ENCODE measurements at places on chromosomes 12 and 14. TPM values are rescaled to one million over a fixed set of nuclear protein-coding genes. Genes with fewer than 3 reads are reported as not detected.

Gene VSIG10
- 65.0 TPM for total RNA-seq

Gene SYCP3
- total RNA-seq, result not detected

Gene LRP1-AS
- 0.46 TPM for total RNA-seq

Gene EEA1
- total RNA-seq, result 14.1 TPM

Gene KRT79
- not detected for total RNA-seq

Gene PA2G4
- total RNA-seq, result 84.3 TPM

Gene IAPP
- not detected for total RNA-seq

Gene NDRG2
- total RNA-seq, result 45.9 TPM

Gene DHRS2
- total RNA-seq, result not detected

Gene RASSF9
- 2.2 TPM for total RNA-seq

Gene OR6C2
- total RNA-seq, result not detected

Gene LGR5
- 1.1 TPM for total RNA-seq

Gene C12orf76
- total RNA-seq, result 21.9 TPM

Gene PLA2G1B
- total RNA-seq, result not detected

Gene TNFAIP2
- total RNA-seq, result 163 TPM

Gene KERA
- not detected for total RNA-seq

Gene FOXG1
- total RNA-seq, result 1.8 TPM

Gene DCAF11
- total RNA-seq, result 38.2 TPM

Gene NR1H4
- total RNA-seq, result not detected

Gene TEX52
- not detected for total RNA-seq

Gene KRT2
- total RNA-seq, result not detected

Gene AGAP2
- total RNA-seq, result 27.0 TPM

Gene MYF6
- total RNA-seq, result 0.31 TPM

Gene SERPINA10
- total RNA-seq, result not detected

Gene SART3
- total RNA-seq, result 67.8 TPM

Gene GLT8D2
- total RNA-seq, result 3.8 TPM

Gene RTN1
- 2.1 TPM for total RNA-seq
